ENCODE measurements at places on chromosomes 1 and 21. TPM values are rescaled to one million over a fixed set of nuclear protein-coding genes. Genes with fewer than 3 reads are reported as not detected.

AMY2B gene
- not detected for total RNA-seq

CFHR1 gene
- 0.29 TPM for total RNA-seq

PLA2G2C gene
- total RNA-seq = not detected

TLCD4 gene
- total RNA-seq = under 0.01 TPM

SLC1A7 gene
- not detected for total RNA-seq

RPTN gene
- not detected for total RNA-seq

ACTL8 gene
- total RNA-seq = not detected

Measured in myometrial cell (primary cell).